ENCODE measurements at places on chromosomes 12 and 14.

GRCh38 chr12:131389054-131390013 is 321.6 kb upstream of the SFSWAP start:
- no peak for DNase-seq

GRCh38 chr12:53152390-53152789 is 28.1 kb upstream of the ZNF740 start:
- DNase-seq = no peak

- no peak for DNase-seq
Measured at GRCh38 chr14:36857136-36857535, 195.5 kb downstream of the PAX9 start.

DNA sequence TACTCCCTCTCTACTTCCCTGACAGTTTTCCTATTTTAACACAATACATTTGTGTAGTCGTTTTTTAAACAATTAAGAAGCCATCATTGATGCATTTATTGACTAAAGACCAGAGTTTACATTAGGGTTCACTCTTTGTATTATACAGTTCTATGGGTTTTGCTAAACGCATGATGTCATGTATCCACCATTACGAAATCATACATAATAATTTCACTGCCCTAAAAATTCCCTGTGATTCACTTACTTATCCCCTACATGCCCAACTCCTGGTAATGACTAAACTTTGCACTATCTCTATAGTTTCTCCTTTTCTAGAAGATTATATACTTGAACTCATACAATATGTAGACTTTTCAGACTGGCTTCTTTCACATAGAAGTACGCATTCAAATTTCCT is 1016.5 kb upstream of the FOXG1 start:
- DNase-seq = no peak

DNA sequence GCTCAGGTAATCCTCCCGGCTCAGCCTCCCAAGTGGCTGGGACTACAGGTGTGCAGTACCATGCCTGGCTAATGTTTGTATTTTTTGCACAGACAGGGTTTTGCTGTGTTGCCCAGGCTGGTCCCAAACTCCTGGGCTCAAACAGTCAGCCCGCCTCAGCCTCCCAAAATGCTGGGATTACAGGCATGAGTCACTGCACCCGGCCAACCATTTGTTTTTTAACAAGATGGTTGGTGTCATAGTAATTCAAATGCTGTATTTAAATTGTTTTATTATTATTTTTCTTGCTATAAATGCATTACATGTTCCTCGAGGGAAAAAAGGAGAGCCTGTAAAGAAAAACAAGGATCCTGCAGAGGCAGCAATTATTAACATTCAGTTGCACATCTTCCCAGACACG is 83.9 kb downstream of the EP400 start:
- no peak for DNase-seq

GRCh38 chr14:74207943-74208342 is 31.3 kb upstream of the VSX2 start:
- DNase-seq = no peak

GRCh38 chr12:70486588-70486987 is 120.5 kb downstream of the KCNMB4 start:
- DNase-seq = no peak

DNA sequence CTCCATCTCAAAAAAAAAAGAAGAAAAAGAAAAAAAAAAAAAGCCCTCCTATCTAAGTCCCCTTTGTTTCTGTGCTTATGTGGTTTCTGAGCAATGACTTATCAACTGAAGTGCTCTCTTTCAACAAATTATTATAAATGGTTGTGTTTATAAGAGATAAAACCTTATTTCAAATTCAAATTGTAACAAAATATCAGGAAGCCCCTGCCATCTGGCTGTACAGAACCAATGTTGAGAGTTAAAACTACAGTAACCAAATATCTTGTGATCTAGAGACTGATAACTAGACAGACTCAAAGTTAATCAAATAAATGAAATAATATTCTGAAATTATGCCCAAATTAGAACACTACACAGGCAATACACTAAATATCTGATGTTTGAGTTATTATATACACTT is 143.0 kb upstream of the CPNE8 start:
- DNase-seq = no peak

- no peak for DNase-seq
Measured at GRCh38 chr12:12445882-12446181, 89.0 kb downstream of the BORCS5 start.

GRCh38 chr12:108759924-108760323 is 28.6 kb upstream of the CORO1C start:
- no peak for DNase-seq

DNA sequence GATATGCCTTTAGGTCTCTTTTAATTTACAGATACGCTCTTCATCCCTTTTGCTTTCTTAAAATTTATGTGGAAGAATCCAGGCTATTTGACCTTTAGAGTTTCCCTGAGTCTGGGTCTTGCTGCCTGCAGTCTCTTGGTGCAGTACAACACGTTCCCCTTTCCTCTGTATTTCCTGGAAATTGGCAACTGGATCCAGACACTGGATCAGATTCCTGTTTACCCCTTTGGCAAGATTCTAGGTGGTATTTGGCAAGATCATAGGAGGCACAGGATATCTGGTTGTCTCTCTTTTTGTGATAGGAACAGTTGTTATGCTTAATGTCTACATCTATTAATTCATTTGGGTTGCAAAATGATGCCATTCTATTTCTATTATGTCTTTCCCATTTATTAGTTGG is 187.8 kb upstream of the ARHGAP5 start:
- no peak for DNase-seq

- DNase-seq = no peak
Measured at GRCh38 chr12:56126732-56127239, 1.3 kb upstream of the ESYT1 start.

GRCh38 chr14:65251213-65251612 is 148.9 kb upstream of the MAX start:
- no peak for DNase-seq

DNA sequence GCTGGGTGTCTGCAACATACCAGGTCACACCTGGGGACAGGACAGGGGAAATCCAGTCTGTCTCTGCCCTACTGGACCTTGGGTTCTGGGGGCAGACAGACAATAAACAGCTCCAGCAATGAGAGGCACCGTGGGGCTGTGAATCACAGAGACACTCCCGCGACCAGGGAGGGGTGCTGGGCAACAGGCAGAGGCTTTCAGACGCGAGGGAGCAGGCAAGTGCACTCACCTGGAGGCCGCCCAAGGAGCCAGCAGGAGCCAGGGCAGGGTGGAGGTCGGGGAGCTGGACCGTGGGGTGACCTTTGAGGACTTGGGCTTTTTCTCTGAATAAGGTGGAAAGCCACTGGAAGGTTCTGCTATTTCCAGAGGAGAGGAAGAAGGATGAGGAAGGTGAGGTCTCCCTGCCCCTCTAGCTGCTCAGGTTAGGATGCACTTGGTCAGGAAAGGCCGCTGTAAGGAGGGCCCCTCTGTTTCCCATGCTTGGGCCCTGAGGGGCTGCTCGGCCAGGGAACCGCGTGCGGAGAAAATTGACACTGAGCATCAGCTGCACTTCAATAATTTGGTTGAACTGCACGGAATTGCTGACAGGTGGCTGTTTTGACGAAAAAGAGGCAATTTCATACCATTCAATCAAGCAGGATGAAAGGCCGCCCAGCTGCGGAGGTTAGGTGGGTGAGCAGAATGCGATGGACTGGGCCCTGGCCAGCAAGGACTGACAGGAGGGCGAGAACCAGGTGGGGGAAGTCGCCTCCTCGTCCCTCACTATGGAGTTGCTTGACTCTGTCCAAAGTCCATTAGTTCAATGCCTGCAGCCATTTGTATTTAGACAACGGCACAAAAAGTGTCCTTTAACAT is 42.2 kb downstream of the JAG2 start:
- DNase-seq = no peak

DNA sequence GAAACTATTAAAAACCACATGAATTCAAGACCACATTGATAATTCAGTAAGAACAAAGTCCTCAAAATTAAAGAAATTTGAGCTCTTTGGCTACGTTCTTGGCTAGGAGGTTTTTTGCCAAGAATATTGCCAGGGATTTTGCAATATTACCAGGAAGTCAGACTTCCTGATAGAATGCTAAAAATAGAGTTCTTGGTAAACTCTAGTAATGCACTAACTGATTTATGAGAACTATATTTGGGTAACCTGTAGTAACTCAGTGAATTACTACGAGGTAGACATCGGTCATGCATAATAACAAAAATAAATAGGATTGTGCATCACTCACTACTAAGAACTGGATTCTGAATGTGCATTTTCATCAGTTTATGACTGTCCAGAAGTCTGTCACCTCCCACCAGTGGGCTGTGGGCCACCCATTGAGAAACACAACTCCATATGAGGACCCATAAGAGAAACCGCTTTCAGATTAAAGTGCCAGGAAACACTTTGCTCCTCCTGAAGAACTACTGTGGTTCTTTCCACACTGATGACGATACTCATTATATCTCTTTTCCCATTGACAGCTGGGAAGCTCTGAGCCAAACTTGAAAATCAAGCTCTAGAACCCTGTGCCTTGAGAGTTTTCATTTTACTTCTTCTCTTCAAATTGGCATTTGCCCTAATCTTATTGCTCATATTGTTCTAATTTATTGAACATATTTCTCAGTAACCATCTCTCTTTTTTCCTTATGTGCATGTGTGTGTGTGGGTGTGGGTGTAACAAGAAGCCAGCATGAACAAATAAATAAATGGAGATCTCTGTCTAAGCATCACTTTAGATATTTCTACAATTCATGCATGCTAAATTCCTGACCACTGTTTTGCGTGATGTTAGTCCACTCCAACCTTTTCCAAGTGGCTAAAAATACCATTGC is 116.6 kb downstream of the BCL11B start:
- no peak for DNase-seq

- no peak for DNase-seq
Measured at GRCh38 chr14:67228325-67228984, 12.8 kb upstream of the PALS1 start.

- no peak for DNase-seq
Measured at GRCh38 chr14:76916040-76916715, 90.0 kb downstream of the LRRC74A start.

- no peak for DNase-seq
Measured at GRCh38 chr12:99367181-99367580, 280.4 kb upstream of the GARIN6 start.

DNA sequence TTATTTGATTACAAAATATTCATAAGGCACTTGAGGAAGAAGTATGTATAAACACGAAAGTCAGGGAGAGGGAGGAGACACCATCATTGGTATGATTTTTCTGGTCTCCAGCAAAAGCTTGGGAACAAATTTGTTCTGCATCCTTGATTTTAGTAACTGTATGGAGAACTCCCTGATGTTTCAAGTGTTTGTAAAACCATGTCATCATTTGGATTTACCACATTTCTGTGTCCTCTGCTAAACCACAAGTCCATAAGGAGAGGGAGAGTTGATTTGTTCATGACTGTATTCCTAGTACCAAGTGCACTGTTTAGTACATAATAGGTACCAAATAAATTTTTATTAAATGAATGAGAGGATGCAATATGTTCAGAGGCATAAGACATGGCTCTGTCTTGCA is 181.1 kb downstream of the BTG1 start:
- no peak for DNase-seq

DNA sequence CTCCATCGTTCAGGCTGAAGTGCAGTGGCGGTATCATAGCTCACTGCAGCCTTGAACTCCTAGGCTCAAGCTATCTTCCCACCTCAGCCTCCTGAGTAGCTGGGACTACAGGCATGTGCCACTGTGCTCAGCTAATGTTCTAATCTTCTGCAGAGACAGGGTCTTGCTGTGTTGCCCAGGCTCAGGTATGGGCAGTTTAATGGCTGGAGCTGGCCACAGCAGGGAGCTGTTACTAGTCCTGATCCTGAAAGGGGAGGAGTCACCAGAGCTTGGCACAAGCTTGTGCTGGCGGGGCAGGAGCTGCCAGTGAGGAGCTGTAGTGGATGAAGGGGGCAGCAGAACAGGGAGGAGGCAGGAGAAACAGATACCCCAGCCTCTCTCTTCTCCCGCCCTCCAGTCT is 10.6 kb downstream of the TMEM120B start:
- DNase-seq = no peak

GRCh38 chr14:77105145-77105939 is 7.3 kb downstream of the CIPC start:
- no peak for DNase-seq

DNA sequence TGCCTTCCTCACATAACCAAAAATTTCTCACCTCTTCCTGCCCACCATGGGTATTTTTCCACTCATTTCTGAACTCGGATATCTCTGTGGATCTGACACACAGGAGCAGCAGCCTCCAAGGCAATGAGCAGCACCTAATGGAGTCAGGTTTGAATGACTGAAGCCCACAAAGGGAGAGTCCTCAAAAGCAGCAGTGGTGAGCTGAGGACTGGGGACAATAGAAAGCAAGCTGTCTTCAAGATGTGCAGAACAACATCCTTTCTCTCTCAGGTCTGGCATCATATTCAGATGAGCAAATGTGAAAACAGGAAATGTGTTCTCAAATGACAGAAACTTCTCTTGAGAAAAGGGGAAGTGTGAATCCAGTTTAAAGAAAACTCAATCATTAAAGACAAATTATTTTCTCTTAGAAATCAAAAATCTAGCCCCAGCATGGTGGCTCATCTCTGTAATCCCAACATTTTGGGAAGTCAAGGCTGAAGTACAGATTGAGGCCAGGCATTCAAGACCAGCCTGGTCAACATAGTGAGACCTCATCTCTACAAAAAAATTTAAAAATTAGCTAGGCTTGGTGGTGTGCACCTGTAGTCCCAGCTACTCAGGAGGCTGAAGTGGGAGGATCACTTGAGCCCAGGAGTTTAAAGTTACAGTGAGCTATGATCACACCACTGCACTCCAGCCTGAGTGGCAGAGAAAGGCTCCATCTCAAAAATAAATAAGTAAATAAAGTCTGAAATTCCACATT is 54.2 kb downstream of the C12orf42 start:
- DNase-seq = no peak

DNA sequence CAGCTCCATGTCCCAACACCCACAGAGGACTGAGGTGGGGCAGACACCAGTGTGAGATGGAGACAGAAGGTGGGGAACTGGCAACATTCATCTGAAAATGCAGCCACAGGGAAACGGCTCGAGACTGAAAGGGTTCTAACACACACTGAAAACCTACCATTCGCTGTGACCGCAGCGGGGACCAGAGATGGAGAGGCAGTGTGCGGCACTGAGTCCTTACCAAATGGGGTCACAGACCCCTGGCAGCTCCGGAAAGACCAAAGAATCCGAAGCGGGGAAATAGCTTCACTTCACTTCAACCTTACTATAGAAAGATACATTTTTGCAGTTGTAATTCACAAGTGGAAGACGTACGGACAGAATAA is 9.6 kb downstream of the BAG5 start:
- no peak for DNase-seq
